Activated CD4-positive, alpha-beta T cell treated with anti-CD3 and anti-CD28 coated beads, Interleukin-2, Interleukin-6, amounts not matched to agents 100 ng/mL and 50 ng/mL, durations not matched to agents 16 hours and 8 hours (primary cell): ENCODE measurements at places on chromosomes 16 and 17.

- DNase-seq = no peak
Observed at GRCh38 chr17:3910420-3911270, 5.6 kb downstream of the P2RX1 start.

DNA sequence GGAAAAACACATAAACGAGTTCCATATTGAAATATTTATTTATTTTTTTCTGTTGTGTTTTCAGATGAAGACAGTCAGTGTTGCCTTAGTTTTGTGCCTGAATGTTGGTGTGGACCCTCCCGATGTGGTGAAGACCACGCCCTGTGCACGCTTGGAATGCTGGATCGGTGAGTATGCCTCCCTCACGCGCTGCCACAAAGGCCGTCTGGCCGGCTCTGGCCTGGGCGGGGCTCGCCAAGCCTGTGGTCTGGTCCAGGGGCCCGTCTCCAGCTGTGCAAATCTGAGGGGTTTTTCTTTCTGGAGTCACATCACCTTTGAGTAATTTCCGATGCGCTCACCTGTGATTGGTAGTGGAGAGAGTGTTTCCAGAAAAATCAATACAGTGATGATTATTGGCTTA, 81.0 kb downstream of the RPTOR start:
- no peak for DNase-seq

DNA sequence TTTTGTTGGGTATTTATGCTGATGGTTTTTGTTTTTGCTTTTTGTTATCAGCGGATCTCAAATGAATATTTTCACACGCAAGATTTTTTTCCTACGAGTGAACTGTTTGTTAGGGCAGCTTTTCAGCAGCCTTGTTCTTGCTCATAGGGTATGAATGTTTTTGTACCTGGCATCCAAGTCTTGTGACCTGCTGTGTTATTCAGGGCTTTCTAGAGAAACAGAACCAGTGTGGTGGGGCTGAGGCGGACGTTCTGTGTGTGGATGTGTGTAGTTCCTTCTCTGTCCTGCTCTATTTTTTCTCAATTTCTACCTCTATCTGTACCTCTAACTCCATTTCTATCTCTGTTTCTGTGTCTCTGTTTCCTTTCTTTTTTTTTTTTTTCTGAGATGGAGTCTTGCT, 78.3 kb downstream of the SNX29 start:
- DNase-seq = no peak

DNA sequence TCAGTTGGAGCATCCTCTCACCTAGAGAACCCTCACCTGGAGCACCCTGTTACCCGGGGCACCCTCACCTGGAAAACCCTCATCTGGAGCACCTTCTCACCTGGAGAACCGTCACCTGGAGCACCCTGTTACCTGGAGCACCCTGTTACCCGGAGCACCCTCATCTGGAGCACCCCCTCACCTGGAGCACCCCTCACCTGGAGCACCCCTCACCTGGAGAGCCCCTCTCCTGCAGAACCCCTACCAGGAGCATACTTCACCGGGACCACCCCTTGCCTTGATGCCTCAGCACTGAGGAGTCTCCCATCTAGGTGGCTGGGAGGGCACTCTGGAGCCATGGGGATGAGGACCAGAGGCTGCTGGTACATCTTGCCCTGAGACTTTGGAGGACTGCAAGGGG, 3.4 kb upstream of the FBXL16 start:
- no peak for DNase-seq

DNA sequence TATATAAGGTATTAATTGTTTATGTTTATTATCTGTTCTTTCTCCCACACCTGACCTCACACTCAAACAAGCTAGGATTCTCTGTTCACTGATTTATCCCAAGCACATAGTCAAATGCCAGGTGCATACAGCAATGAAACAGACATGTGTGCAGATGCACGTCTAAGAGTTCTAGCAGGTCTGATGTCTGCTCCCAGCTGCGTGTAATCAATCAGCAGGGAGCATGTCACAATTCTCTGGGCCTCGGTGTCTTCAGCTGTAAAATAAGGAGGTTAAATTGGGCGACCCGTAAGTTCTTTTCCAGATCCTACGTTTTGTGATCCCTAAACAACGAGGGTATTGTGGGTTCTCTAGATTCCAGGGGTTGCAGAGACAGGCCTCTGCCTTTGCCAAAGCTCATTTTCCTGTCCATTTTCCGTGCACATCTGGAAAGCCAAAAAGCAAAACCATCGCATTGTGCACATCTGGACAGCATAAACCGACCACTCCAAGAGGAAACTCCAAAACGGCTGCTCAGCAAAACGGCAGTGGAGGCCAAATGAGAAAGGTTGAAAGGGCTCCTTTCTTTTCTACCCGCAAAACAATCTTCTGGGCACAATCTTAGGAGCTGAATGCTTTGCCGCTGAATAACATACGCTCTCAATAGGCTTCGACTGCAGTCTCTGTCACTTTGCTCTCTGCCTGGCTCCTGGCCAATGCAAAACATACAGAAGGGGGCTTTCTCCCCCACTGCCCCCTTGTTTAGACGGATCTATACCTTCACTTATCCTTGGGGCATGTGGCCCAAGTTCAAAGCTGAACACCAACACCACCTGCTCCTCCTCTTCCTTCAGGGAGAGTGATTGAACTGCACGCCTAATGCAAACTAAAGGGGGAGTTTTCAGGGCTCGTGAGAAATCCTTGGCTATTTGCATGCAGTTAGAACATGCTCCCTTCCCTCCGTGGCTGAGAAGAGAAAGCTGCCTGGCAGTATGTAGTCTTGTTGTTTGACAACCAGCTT, 426.3 kb downstream of the SLC39A11 start:
- no peak for DNase-seq

GRCh38 chr17:78748048-78748729, 33.9 kb downstream of the CYTH1 start:
- peak; percentile 88 for DNase-seq

DNA sequence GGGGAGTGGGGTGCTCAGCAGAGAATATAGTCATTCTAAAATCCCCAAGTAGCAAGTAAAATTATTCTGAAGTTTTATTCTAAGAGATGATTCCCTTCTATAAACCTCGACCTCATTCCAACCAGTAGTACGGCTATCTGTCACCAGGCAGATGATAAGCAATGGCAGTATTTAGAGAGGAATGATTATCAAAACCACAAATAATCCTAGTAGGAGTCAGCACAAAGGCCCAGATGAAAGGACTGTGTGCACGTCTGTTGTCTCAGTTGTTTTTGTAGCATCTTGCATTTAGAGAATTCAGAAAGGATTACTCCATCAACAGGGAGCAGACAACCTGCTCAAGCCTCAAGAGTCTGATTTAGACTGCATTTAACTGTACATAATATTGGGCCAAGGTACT, 21.2 kb downstream of the EZH1 start:
- no peak for DNase-seq

DNA sequence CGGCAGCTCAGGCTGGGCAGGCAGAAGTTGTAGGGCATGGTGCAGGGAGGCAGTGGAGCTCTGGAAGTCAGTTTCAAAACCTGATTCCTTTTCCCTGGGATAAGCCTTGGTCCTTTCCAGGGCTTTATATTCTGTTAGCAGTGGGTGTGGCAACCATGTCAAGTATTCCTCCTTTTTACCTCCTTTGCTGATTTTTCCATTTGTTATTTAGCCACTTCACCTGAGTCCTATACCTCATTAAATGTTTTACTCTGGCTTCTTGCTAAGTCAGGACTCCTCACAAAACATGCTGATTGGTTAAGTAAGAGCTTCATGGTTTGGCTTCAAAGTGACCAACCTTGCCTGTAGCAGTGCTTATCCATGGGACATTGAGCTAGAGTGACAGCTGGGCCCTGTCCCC, at the start of gene KRT33B:
TSS of gene KRT33B (minus strand) at position 101 of the 400 bp plus-strand sequence. CDS start at position 38, 63 bp downstream.
- no peak for DNase-seq

GRCh38 chr16:24538756-24539294, 541 bp upstream of the RBBP6 start:
- no peak for DNase-seq

- no peak for DNase-seq
Observed at GRCh38 chr16:27198451-27199234, 4.7 kb upstream of the KDM8 start.

DNA sequence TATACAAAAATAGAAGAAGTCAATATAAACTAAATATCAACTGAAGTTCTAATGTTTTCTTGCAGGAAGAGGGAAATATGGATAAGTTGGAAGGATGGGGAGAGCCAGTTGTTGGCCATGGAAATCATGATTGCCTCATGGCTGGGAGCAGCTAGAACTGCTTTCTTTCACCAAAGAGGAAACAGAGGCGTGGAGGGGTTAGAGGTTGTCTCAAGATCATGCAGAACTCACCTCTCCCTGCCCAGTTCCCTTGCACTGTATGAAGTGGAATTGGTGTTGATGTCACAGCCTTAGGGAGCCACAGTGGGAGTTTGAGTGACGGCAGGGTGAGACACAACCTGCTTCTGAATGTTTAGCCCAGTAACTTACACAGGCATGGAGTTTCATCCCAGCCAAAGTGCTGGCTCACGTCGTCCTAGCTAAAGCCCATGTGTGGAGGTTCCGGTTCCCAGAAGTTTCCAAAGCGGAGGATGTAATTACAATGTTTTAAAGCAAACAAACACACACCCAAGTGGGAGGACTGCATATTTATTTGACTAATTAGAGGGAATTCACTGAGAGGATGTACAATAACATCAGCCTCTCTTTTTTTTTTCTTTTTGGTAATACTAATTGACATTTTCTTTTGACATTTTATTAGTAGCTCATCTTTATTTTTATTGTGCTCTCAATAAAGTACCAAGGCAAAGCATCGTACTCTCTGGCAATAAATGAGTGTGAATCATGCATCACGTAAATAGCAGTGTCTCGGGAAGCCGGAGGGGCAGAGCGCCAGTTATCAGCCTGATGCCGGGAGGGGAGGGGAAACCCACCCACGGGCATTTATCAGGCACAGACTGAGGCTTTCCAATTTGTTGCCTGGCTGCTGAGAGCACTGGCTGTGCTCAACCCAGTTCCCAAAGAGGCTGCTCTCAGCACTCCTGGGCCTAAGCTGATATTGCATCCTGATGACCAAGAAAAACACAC, 118.7 kb upstream of the CDH5 start:
- DNase-seq = no peak

DNA sequence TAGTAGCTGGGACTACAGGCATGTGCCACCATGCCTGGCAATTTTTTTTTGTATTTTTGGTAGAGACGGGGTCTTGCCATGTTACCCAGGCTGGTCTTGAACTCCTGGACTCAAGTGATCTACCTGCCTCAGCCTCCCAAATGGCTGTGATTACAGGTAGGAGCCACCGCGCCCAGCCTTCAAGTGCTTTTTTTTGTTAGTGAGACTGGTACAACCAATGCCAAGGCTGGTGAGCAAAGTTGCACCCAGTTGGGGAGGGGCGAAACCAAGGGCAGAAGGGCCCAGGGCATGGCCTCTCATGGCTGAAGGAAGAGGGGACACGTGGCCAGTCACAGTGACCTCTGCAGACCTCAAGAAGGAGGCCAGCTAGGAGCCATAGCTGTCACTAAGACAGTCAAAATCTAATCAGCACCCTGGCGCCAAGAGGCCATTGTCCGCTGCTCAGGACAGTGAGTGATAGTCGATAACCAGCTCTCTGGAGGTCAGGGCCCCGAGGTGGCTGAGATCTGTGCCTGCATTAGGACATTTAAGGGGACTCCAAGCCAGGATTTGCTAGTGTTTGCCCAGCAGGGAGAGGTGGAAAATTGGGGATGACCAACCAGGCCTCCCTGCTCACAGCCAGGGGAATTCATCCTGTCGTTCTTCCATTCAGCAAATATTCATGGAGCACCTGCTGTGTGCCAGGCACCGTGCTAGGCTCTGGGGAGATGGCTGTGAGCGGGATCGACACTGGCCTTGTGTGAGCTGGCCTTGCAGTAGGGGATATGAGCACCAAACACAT, 10.2 kb downstream of the IL4R start:
- DNase-seq = no peak

GRCh38 chr16:72847187-72848027, 200.5 kb downstream of the ZFHX3 start:
- peak; percentile 36 for DNase-seq

DNA sequence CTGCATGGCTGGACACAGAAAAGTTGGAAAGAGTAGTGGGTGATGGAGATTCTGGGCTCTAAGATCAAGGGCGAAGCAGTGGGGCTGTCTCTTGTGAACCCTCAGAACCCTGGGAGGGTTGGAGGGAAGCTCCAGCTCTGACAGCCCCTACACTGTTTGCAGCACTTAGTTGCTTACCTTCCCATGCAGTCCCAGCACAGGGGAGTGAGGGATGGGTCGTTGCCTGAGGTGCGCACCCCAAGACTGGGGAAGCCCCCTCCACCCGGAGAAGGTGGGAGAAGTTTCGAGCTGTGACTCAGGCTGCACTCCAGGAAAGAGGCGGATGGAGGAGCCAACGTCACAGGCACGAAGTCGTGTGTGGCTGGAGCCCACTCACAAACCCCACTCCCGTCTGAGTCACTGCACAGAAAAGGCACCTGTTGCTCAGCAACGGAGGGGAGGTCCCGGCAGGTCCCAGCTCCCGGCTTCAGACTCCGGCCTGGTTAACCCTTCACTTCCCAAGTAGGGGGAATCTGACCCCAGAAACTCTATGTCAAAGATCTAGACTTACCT, 60.1 kb downstream of the AIPL1 start:
- peak; percentile 3 for DNase-seq

- peak; percentile 75 for DNase-seq
Observed at GRCh38 chr17:78665952-78666920, 89.0 kb upstream of the DNAH17 start.

GRCh38 chr17:44174427-44174826, 3.9 kb downstream of the ASB16 start:
- DNase-seq = no peak

DNA sequence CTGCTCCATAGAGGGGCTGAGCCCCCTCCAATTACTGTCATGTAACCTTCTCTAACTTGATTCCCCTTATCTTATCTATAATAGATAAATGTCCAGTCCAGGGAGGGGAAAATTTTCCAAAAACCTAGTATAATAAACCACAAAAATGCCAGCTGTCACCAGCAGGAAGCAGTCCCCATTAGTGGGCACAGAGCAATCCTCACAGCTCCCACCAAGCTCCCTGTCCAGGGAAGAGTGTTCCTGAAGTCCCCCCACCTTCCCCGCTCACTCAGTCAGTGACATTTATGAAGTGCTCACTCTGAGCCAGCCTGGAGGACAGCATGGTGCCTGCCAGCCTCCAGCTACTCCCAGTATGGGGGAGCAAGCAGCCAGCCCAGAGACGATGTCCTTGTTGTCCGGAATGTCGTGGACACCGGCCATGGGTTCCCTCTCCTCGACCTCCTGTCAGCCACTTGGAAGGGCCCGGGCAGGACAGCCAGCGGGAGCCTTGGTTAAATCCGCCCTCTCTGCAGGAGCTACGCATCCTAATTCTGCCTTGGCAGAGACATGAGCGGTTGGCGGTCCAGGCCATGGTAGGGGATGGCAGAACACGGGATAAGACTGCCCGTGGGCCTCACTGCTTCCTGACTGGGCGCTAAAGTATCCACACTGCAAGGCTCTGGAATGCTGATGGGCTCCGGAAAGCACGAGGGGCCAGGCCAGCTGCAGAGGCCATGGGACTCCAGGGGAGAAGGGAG, 102.0 kb upstream of the CDH5 start:
- DNase-seq = no peak

GRCh38 chr17:681738-682529, 32.7 kb downstream of the VPS53 start:
- peak; percentile 14 for DNase-seq
